ENCODE measurements at places on chromosomes 12 and 14.

GRCh38 chr12:70982286-70982685, 61.7 kb upstream of the PTPRR start:
- DNase-seq = no peak

GRCh38 chr14:59022144-59022543, 166.3 kb upstream of the DAAM1 start:
- no peak for DNase-seq

DNA sequence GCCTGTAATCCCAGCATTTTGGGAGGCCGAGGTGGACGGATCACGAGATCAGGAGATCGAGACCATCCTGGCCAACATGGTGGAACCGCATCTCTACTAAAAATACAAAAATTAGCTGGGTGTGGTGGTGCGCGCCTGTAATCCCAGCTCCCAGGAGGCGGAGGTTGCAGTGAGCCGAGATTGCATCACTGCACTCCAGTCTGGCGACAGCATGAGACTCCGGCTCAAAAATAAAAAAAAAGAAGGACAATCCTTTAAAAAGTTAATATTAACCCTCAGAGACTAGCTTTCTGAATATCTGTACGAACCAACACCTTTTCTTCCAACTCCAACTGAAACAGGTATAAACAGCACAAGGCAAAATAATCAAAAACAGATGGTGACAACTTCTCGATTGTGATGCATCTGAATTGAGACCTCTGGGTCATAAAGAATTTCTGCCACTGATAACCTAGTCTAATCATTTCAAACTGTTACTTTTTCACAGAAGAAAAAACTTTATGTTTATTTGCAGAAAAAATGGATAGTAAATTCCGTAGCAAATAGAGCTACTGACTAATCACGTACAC, 27.8 kb downstream of the CLIP1 start:
- no peak for DNase-seq

DNA sequence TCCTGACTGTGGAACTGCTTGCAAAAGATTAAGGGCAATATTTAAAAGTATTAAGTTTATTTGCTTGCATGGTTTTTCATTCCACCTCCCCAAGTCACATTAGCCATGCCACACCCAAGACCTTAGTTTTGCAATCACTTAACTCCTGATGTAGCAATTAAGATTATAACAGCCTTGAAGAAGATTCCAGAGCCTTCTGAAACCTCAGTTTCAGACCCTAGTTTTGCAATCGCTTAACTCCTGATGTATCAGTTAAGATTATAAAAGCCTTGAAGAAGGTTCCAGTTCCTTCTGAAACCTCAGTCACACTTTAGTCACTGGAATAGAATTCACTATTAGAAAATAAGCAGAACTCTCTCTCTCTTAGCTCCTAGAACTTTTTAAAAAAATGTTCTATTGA, 42.7 kb upstream of the DCN start:
- DNase-seq = no peak

DNA sequence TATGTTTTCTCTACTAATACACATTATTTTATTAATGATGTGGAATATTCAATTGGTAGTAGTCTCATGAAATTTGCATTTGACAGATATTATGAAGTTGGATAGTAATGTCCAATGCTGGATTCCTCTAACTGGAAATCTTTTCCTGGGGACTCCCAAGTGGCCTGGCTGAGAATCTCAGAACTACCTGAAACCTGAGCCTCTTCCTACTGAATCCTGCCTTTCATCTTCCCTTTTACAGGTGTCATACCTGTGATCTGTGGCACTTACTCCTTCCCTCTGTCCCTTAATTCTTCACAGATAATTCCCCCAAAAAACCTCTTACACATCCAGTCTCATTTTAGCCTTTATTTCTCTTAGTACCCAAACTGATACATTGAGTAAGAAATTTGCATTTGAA, 89.7 kb upstream of the MYF6 start:
- no peak for DNase-seq

- no peak for DNase-seq
Measured at GRCh38 chr12:118402251-118402650, 25.9 kb downstream of the SUDS3 start.

DNA sequence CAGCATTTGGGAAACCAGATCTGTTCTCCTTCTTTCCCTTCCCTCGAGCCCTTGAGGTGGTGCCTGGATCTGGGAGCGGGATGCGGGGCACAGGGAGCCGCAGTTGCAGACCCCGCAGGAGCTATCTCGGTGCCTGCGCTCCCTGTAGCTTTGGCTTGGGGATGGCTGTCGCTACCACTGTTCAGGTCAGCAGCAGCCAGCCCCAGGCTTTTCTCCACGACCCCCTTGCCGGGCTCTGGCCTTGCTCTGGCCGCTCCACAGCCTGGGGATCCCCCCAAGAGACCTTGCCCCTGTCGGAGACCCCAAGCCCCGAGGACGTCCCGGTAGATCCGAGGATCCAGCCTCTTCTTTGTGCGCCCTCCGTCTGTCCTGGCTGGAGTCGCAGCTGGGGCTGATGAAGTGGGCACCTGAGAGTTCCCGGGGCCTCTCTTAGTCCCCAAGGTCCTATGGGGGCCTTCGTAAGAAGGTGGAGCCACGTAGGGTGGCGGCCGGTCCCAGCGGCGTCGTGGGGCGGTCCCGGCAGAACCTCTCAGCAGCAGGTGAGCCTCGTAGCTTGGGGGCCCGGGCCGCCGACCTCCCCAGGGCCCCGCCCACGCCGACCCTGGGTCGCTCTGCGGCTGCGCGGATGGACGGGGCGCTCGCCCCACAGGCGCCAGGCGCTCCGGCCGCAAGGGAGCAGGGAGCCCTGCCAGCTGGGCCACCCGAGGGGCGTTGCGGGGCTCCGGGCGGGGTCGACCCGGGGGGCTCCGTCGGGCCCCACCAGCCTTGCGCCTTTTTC, 1.3 kb downstream of the DDN start:
- DNase-seq = no peak

All from heart right ventricle (tissue), 16 donors.